ENCODE measurements at places on chromosomes 7 and 10. TPM values are rescaled to one million over a fixed set of nuclear protein-coding genes. Genes with fewer than 3 reads are reported as not detected.

Gene ANKRD61
- total RNA-seq = 0.53 TPM

Gene SH3PXD2A
- 1.7 TPM for total RNA-seq

Gene PNLIPRP1
- not detected for total RNA-seq

Gene LIPN
- not detected for total RNA-seq

Gene ZYX
- total RNA-seq = 199 TPM

Gene FFAR4
- 0.30 TPM for total RNA-seq

Gene IFT22
- 53.6 TPM for total RNA-seq

Gene GPR15LG
- not detected for total RNA-seq

Gene GDF2
- not detected for total RNA-seq

Gene POU6F2
- not detected for total RNA-seq

Gene TMEM196
- total RNA-seq = not detected

Gene SPRN
- 0.29 TPM for total RNA-seq

Gene CDHR3
- 4.7 TPM for total RNA-seq

Gene GCK
- not detected for total RNA-seq

Gene MYPN
- 2.0 TPM for total RNA-seq

Gene THSD7A
- total RNA-seq = 1.7 TPM

Gene ZNF425
- total RNA-seq = 1.7 TPM

Gene CPN1
- total RNA-seq = 0.20 TPM

Gene RET
- 0.83 TPM for total RNA-seq

Gene OR2A42
- total RNA-seq = not detected

Gene ADRA2A
- total RNA-seq = 0.14 TPM

Gene PPP1R9A
- 3.8 TPM for total RNA-seq

Gene TPK1
- 3.1 TPM for total RNA-seq

Gene ANKRD30A
- total RNA-seq = 0.31 TPM

Gene AGBL3
- total RNA-seq = 0.55 TPM

Gene ZNF25
- 1.9 TPM for total RNA-seq

Gene LRGUK
- 0.60 TPM for total RNA-seq

Gene ALKBH4
- 12.5 TPM for total RNA-seq

Gene GNGT1
- not detected for total RNA-seq

All from A549 treated with GW870086 at 1 μM for 4 hours (cell line).